ENCODE measurements at places on chromosomes 1 and 21. TPM values are rescaled to one million over a fixed set of nuclear protein-coding genes. Genes with fewer than 3 reads are reported as not detected.

GRCh38 chr21:45035477-45035848 is 38.9 kb upstream of the ADARB1 start:
- DNase-seq, result no peak

GRCh38 chr1:196400478-196401451 is 207.5 kb downstream of the KCNT2 start:
- no peak for DNase-seq

DNA sequence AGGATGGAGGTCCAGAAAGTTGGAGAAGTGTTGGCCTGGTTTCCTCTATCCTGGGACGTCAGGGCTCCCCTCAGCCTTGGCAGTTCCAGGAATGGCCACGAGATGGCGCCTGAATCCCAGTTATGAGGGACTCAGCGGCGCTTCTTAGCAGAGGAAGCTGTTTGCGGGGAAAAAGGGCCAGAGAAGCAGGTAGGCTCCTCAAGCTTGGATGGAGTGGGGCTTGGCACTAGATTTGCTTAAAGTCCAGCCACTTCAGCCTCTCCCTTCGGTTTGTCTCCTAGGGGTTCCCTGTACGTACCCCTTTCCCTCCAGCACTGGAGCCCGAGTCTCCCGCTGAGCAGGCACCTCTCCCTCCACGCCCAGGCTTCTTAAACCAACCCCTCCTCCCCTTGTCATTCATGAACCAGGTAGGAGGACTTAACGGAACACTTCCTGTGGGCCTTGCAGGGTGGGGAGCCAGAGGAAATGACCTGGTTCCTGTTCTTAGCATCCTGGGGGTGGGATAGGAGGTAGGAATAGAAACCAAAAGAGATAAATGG is 32.0 kb upstream of the TENT5B start:
- DNase-seq, result no peak

DNA sequence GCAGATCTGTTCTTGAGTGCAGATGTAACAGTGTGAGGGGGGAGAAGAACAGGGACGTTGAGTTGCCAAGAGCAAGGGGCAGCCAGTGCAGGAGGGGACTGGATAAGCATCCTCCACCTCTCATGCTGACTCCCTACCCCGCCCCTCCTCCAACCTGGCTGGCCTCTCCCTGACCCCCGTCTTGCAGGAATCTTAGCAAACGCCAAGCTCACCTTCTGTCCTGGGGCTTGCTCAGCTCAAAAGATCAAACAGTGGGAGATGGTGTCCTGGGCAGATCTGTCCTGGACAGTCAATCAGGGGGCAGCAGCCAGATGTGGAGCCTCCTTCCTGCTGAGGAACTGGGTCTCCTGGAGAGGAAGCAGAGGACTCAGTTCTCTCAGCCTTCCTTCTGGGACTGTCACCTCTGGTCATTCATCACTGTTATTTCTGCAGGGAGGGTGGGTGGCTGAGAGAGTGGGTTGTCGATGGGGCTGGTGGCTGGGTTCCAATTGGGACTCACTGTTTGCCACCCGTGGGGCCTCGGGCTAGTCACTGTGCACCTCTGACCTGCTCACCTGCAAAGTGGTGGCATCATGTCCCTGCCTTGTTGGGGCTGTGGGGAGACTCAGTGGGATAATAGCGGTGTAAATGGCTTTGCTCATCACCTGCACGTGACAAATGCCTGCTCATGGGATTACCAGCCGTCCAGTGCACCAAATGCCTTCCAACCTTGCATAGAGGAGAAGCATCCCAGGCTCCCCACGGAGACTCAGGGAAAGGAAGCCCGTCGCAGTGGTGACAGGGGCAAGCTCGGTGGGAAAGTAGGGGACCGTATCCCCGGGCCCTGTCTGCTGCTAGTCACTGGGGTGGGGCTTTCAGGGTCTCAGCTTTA is 154.4 kb downstream of the PTPRU start:
- DNase-seq, result no peak

- no peak for DNase-seq
Measured at GRCh38 chr1:38336301-38336923, 289.8 kb upstream of the POU3F1 start.

GRCh38 chr1:14519976-14520375 is 78.5 kb upstream of the KAZN start:
- no peak for DNase-seq

GRCh38 chr1:235857756-235858155 is 8.9 kb downstream of the LYST start:
- no peak for DNase-seq

DNA sequence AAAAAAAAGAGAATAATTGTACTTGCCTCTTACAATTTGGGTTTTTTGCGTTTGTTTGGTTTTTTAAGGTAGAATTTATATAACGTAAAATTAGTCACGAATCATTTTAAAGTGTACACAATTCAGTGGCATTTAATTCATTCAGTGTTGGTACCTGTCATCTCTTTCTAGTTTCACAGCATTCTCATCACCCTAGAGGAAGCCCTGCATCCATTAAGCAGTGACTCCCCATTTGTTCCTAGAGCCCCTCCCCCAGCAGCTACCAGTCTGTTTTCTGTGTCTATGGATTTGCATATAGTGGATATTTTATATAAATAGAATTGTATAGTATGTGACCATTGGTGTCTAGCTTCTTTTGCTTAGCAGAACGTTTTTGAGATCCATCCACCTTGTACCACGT is 233.2 kb upstream of the FMN2 start:
- DNase-seq, result no peak

DNA sequence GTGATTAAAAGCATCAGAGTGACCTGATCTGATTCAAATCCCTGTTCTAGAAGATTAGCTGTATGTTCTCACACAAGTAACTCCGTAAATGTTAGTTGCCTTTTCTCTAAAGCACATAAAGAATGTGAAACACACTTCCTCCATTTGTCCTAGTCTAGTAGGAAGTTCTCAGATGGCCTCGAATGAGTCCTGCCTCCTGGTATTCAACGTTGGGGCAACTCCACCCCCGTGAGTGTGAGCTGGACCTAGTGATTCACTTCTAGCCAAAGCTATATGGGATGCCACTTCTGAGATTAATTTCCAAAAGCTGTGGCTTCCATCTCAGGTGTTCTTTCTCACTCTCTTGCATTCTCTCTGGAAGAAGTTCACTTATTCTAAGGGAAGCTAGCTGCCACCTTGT is 267.6 kb downstream of the GPATCH2 start:
- DNase-seq, result no peak

DNA sequence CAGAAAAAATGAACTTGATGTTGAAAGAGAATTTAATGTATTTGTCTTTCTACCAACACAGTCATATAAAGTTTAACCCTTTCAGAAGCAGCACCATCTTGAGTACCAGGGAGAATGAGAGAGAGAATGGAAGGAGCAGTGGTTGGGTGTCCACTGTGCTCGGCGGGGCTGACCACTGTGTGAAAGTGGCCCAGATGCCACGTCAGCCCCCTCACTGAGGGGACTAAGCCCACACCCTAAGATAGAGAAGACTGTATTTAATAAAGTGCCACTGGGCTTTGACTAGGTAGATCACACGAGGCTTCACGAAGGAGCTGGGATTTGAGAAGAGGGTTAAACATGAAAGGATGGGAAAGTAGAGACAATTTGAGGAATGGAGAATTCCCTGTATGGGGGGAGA is 31.2 kb downstream of the BATF3 start:
- no peak for DNase-seq

DNA sequence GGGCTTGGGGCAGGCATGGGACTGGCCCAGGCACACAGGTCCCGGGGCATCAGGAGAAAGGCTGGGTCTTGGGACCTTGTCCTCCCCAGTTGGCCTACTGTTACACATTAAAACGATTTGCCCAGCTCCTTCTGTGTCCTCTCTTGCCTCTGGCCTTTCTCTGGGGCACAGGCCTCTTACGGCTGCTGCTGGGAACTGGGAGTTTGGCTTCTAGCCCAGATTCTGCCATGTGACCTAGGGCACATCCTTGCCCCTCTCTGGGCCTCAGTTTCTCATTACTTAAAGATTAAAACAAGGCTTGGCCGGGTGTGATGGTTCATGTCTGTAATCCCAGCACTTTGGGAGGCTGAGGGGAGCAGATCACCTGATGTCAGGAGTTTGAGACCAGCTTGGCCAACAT is 14.0 kb downstream of the KDF1 start:
- DNase-seq, result no peak

- DNase-seq, result no peak
Measured at GRCh38 chr1:221775206-221775605, 33.3 kb upstream of the DUSP10 start.

DNA sequence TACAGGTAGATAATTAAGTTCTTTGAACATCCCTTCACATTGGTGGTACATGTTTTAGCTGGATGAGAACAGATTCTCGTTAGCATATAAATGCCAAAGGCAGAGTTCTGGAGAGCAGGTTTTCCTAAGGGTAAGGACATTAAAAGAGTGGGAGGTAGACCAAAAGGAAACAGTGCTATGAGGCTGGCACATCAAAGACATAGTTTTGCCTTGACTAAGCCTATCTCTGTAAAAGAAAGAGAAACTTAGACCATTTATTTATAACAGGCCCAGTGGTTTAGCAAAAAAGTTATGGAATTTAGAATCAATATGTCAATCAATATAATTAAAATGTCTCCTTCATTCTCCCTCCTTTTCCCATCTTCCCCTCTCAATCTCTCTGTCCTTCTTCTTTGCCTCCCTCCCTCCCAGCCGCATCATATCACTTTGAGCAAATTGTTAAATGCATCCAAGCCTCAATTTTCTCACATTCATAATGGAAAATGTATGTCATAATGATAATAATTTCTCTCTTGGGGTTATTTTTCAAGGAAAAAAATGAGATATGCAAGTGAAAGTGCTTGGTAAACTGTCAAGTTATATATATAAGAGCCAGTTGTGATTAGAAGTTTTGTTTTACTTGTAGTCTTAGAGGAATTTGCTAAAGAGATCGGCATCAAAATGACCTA is 209.9 kb upstream of the SGIP1 start:
- DNase-seq, result no peak

DNA sequence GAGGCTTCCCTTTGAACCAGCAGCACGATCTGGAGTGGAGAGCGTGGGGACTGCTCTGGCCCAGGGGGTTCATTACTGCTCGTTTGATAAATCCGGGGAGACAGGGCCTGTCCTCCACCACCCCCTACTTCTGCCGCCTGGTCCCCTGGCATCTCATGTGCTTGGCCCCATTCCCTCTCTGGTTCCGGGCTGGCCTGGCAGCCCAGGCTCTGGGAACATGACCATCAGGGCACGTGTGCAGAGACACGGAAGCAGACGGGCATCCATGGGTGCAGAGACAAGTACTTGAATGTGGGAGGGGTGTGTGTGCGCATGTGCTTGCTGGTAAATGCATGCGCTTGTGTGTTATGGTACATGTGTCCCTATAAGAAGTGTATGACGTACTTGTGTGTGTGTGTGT is 75.5 kb downstream of the KIRREL1 start:
- DNase-seq, result no peak

- no peak for DNase-seq
Measured at GRCh38 chr1:198278943-198279342, 122.1 kb downstream of the NEK7 start.

DNA sequence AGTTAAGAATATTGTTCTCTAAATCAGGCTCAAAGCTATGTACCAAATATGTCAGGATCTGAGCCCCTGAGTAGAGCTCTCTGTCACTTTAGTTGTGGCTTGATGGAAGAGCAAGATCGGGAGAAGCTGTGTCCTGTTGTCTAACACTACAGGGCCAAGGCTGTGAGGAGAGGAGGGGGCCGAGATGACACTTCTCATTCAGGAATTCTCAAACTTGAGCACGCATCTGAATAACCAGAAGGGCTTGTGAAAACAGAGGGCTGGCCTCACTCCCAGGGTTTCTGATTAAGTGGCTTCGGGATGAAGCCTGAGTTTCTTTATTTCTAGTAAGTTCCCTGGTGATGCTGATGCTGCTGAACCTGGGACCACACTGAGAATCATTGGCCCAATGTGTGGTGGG is 209.2 kb upstream of the DAB1 start:
- DNase-seq, result no peak

GRCh38 chr1:231165371-231165770 is 3.5 kb downstream of the TRIM67 start:
- no peak for DNase-seq

- no peak for DNase-seq
Measured at GRCh38 chr1:94332516-94332915, 85.7 kb upstream of the ABCD3 start.

DNA sequence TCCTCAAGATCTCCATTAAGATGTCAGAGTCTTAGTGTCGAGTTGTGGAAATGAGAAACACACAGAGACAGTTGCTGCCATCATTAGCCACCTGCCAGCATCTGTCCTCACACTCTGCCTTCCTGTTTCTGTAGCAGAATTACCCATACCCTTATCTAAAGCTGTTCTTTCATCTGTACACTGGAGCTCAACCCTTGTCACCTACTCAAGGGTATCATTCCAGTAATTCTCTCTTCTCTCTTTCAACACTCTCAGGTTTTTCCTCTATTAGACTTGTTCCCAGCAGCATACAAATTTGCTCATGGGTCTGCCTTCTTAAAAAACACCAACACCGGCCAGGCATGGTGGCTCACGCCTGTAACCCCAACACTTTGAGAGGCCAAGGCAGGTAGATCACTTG is 27.4 kb upstream of the RNF2 start:
- no peak for DNase-seq

- no peak for DNase-seq
Measured at GRCh38 chr1:52911541-52911940, 10.0 kb downstream of the ECHDC2 start.

- no peak for DNase-seq
Measured at GRCh38 chr1:78831731-78832360, 174.7 kb downstream of the ADGRL4 start.

- DNase-seq, result no peak
Measured at GRCh38 chr21:29080454-29080941, 7.0 kb upstream of the CCT8 start.

DNA sequence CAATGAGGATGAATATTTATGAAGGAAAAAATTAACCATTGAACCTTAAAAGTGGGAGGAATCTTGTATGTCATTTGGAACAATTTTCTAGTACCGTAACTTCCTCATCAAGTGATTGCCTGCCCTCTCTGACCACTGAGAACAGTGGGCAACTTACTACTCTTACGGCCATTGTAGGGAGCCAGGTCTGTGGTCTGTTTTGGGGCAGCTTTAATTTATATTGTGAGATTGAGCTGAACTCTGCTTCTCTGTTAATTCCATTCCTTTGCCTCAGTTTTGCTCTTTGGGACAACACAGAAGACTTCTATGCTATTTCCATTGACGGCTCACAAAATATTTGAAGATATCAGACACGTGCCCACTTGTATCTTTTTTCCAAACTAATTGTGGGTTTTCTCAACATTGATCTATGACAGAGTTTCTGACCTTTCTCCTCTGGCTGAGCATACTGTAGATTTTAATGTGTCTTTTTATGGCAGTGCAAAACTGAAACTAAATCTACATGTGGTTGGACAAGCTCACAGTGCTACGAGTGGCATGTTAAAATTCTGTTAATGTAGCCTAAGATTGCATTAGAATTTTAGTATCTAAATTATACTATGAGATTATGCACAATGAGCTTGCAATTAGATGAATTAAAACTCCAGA is 27.8 kb upstream of the ZNF281 start:
- DNase-seq, result no peak

- no peak for DNase-seq
Measured at GRCh38 chr1:228939001-228939691, 203.9 kb downstream of the RHOU start.

GRCh38 chr1:21592086-21592865 is 76.9 kb downstream of the RAP1GAP start:
- DNase-seq, result no peak

CHIA gene
- polyA plus RNA-seq, result not detected

MYOG gene
- polyA plus RNA-seq, result 442 TPM

TEX35 gene
- polyA plus RNA-seq, result 0.14 TPM

RGL1 gene
- 19.4 TPM for polyA plus RNA-seq

TTC22 gene
- 0.05 TPM for polyA plus RNA-seq

KCNT2 gene
- polyA plus RNA-seq, result 6.4 TPM

CLDN19 gene
- polyA plus RNA-seq, result 0.34 TPM

APCS gene
- not detected for polyA plus RNA-seq

RGS13 gene
- polyA plus RNA-seq, result 0.71 TPM

All from forelimb muscle (tissue), 1 donor.